ENCODE measurements at places on chromosomes 6 and 20.

- DNase-seq = no peak
Observed at GRCh38 chr6:35413911-35414310, 38.2 kb upstream of the FANCE start.

DNA sequence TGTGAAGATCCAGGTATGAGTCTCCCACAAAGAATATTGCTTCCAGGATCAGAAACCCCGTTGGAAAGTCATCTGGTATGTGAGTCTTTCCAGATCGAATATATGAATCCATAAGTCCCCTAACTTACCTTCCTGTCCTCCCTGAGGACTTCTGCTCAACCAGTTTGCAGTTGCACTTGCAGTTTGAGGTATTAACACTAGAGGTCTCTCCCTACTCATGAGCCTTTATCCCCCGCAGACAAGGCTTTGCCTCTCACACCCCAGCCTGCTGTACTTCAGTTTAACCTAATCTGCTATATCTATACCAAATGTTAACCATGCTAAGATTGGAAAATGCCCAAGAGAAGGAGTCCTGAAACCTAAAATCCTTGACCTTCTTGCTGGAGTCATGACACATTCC is 135.3 kb upstream of the DEFB112 start:
- no peak for DNase-seq

DNA sequence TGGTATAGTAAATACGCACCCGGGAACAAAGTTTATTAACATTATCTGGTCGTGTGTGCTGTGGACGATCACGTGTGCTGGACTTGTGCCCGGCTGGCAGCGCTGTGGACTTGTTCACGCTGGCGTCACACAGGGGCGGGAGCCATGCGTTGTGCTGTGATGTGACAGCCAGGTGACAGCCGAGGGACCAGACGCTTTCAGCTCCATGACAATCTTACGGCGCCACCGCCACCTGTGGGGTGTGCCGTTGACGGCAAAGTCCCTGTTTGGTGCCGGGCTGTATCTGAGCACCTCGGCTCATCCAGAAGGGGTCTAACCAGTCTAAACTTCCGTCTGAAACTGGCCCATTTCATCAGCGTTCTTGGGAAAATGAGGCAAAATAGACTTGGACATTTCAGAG is 25.2 kb downstream of the DLL1 start:
- no peak for DNase-seq

DNA sequence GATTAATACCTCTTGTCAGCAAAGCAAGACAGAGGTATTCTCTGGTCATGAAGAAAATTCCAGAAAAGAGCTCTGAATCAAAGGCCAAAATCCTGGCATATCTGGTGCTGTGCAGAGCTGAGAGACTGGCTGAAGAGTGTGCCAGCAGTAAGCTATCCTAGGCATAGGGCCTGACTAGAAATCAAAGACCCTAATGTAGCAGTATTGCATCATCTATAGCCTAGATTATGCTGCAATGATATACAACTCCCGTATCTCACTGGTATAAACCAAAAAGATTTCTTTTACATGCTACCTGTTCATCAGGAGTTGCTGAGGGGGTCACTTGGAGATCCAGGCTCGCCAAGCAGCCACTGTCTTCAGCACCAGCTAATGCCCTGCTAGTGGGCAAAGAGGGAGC is 30.9 kb upstream of the TRIM39 start:
- DNase-seq = no peak

- no peak for DNase-seq
Observed at GRCh38 chr6:73637404-73637803, 16.4 kb downstream of the SLC17A5 start.

DNA sequence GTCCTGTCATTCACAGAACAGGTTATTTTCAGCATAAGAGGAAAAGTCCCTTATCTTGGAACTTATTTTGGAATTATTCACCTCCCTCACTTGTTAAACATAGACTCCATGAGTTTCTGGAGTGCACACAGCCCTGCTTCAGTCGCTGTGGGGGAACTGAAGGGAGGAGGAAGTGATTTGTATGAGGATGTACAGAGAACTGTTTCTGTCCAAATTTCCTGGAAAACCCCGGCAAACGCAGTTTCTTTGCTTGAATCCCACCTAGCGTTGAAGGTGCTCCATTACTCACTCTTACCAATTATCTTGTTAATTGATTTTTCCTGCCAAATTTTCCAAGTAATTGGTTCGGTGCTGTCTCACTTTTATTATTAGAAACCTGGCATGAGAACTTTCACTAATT is 78.0 kb upstream of the AGPAT4 start:
- no peak for DNase-seq

DNA sequence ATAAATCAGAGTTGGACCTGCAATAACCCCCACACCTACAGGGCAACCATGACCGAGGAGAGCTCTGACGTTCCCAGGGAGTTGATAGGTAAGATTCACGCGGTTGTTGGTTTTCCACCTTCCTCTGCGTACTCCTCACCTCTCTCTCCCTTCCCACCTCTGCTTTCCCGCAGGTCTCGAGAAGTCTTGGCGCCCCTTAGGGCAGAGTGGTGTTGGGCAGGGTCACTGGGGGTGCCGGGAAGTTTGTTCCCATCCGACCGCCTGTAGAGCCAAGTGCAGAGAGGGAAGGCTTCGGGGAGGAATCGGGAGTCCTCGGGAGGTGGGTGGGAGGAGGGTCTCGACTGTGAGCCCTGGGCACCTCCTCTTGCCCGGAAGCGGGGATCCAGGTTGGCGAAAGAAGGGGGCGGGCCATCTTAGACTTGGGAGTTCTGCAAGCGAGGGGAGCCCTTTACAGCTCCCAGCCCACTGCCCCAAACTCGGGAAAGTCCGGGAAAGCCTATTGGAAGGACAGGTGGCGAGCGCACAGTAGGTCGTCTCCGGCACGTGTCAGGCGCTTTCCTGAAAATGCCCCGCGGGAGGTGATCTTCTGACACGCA is 672 bp downstream of the CARMIL1 start:
- DNase-seq = no peak

GRCh38 chr20:45813489-45813888 is 1.0 kb downstream of the UBE2C start:
- no peak for DNase-seq

GRCh38 chr20:5205348-5206210 is 78.8 kb downstream of the CDS2 start:
- DNase-seq = peak; percentile 48

- no peak for DNase-seq
Observed at GRCh38 chr20:45964006-45964400, 8.0 kb downstream of the ZNF335 start.

DNA sequence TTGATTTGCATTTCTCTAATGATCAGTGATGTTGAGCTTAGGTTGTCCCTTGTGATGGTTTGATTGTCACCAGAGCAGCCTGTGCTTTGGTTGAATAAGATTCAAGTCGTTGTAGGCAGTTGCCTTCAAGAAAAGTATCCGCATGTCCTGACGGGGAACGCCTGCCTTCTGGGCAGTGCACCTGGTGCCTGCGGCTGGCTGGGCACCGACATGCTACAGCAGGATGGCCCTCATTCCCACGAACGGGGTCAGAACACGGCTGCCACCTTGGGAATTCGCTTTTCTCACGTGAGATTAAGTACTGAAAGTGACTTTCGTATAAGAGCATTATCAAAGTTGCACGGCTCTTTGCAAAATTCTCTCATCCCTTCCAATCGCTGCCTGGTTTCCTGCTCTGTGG is 78.4 kb downstream of the CDH4 start:
- DNase-seq = no peak

- DNase-seq = no peak
Observed at GRCh38 chr6:149337320-149337719, 19.8 kb downstream of the TAB2 start.

- no peak for DNase-seq
Observed at GRCh38 chr20:34014878-34015277, 21.2 kb downstream of the RALY start.

GRCh38 chr20:31677553-31678260 is 40.0 kb downstream of the COX4I2 start:
- DNase-seq = no peak

- no peak for DNase-seq
Observed at GRCh38 chr6:92008757-92009502, 1410.4 kb downstream of the EPHA7 start.

- no peak for DNase-seq
Observed at GRCh38 chr20:35939264-35939663, 15.0 kb downstream of the SCAND1 start.

DNA sequence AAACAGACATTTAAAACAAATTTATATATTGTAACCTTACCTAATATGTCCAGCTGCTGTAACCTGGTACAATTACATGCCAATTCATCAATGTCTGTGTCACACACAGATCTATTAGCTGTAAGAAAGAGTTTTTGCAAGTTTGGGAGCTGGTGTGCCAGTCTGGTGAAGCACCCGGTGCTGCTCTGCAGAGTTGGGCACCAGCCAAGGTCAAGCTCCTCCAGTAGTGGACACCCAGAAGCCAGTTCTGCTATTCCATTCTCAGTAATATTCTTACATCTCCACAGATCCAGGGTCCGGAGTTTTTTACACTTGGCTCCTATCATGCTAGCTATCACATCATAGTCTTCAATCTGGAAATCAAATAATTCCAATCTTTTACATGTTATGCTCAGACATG is 41.0 kb downstream of the POU3F2 start:
- no peak for DNase-seq

DNA sequence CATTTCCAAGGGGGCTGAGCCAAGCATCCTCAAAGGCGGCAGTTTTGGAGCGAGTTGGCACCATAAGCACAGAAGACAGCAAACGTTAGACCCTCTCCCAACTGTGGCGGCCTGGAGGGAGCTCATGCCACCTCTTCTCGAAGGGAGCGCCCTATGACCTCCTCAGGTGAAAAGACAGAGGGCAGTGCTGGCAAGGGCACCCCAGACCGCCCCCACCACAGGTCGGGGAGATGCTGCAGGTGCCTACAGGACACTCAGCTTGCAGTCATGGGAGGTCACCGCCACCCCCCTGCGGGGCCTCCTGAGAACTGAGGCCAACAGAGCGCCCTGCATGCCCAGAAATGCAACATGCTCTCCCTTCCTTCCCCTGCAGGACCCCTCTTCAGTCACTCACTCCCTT is 45.1 kb upstream of the BHLHE23 start:
- no peak for DNase-seq

DNA sequence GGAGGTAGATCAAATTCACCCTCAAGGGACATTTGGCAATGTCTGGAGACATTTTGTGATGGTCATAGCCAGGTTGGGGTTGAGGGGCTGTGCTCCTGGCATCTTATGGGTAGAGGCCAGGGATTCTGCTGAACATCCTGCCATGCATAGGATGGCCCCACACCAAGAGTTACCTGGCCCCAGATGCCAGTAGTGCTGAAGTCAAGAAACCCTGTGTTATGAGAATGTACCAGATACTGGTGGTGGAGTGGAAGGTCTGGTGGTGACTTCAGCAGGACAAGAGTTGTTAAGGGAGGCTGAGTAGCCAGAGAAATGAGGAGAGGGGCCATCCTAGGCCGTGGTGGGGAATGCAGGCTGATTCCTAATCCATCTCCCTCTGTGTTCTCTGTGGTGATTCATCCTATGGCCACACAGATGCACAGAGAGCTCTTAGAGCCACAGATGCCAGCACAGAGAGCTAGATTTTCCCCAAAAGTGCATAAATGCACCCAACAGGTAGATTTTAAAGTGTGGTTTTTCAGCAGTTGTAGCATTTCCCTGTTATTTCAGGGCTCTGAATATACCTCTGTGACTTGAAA is 43.6 kb downstream of the CDYL start:
- DNase-seq = no peak

DNA sequence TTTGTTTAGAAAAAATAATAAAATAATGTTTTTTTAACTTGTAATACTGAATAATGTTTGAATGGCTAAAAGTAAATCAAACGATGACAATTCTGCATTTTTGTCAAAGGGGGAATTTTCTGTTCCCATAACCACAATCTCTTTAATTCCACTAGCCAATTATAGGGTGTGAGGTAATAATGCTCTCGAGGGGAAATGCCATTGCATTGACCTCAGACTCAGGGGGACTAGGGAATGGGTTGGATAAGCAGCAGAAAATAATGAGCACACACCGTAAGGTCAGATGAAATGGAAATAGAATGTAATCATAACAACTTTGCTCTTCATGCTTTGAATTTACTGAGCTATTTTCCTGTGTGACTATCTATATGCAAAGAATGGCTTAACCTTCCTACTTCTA is 584.7 kb downstream of the RFPL4B start:
- DNase-seq = no peak

- DNase-seq = no peak
Observed at GRCh38 chr6:47161176-47161687, 119.1 kb upstream of the ADGRF1 start.

GRCh38 chr6:100880149-100880852 is 828 bp downstream of the ASCC3 start:
- DNase-seq = no peak

GRCh38 chr6:151430886-151431285 is 21.0 kb downstream of the RMND1 start:
- no peak for DNase-seq

GRCh38 chr6:32151181-32151862 is 417 bp downstream of the PRRT1 start:
- DNase-seq = no peak
